Panc1 (cell line): ENCODE measurements at places on chromosomes 13 and 19. TPM values are rescaled to one million over a fixed set of nuclear protein-coding genes. Genes with fewer than 3 reads are reported as not detected.

The ZNF546 gene
- 68.4 TPM for total RNA-seq

The SIGLEC12 gene
- not detected for total RNA-seq

DNA sequence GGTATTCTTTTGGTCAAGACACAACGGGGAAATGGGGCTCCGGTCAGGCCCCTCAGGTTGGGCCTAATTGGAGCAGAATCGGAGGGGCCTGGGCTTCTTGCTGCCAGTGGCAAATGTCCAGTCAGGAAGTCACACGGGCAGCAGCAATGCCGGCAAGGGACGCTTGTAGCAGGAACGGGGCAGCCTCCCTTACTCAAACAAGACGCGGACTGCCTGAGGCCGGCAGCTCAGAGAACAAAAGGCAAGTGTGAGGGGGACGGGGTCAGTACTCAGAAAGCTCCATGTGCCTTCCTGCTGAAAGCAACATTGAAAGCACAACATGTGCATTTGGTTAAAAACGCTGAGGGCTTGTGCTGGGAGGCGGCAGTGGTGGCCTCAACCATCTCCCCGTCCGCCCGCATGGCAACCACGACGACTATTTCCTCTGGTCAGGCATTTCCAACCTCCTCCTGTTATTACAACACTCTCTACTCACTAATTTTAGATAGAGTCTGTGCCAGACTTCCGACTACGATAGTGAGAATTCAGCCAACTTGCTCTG is 20.5 kb upstream of the RASA3 start:
- no peak for DNase-seq
- no peak overlapping the region for H3K27ac ChIP-seq
- no peaks in the 10 kb centered on the region for H3K27me3 ChIP-seq
- no peaks in the 10 kb centered on the region for H3K36me3 ChIP-seq

GRCh38 chr13:52067237-52067636 is 42.7 kb downstream of the UTP14C start:
- no peaks in the 10 kb centered on the region for H3K4me1 ChIP-seq
- no peak overlapping the region for H3K27ac ChIP-seq
- no peak for DNase-seq
- H3K4me3 ChIP-seq = no peak overlapping the region
- H3K36me3 ChIP-seq = no peaks in the 10 kb centered on the region

DNA sequence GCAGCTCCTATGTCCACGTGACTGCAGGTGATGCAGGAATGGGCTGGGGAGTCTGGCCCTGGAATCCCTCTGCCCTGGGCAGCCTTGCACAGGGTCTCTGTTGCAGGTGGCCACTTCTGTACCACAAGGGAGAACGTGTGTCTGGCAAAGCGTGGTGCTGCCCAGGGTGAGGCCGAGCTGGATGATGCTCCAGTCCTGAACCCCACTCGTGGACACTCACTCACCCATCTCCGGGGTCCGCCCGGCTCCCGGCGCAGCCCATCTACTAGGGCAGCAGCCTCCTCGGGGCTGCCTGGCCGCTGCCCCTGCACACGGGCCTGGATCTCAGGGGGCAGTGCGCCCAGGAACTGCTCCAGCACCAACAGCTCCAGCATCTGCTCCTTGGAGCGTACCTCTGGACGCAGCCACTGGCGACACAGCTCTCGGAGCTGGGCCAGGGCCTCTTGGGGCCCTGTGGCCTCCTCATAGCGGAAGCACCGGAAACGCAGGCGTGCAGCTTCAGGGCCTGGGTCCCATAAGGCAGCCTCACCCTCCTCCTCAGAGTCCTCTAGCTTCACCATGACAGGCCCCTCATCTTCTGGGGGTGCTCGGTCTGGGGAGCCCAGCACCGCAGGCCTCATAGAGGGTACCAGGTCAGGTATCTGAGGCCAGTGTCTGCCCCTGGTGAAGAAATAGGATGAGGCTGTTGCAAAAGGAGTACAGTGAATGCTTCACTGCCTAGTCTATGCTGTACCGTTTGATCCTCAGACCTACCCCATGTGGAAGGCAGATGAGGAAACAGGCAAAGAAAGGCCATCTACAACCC is 2.2 kb downstream of the MZF1 start:
- no peak overlapping the region for H3K4me3 ChIP-seq
- DNase-seq = no peak
- H3K27ac ChIP-seq = no peak overlapping the region
- H3K36me3 ChIP-seq = no peaks in the 10 kb centered on the region
- no peaks in the 10 kb centered on the region for H3K27me3 ChIP-seq
